ENCODE measurements at places on chromosomes 6 and 20.

- peak; percentile 71 for DNase-seq
Observed at GRCh38 chr6:140083375-140083774, 708.9 kb upstream of the CITED2 start.

GRCh38 chr6:96812077-96812703 is 25.1 kb downstream of the GPR63 start:
- DNase-seq = no peak

DNA sequence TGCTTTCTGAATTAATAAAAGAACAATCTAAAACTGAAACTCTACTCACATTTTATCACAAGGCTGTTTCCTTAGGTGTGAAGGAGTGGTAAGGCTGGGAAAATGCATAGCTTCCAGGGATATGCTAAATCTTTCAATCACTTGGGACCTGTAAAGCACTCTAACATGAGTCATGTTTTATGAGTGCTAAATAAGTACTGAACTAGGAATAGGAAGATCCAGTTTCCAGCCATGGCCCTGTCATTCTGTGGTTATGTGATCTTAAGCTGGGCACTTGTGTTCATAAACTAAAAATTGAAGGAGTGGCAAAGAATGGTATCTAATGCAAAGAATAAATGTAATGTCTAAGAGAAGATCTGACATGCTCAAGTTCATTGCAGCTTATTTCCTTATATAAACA is 6.1 kb upstream of the TMEM200A start:
- peak; percentile 18 for DNase-seq

DNA sequence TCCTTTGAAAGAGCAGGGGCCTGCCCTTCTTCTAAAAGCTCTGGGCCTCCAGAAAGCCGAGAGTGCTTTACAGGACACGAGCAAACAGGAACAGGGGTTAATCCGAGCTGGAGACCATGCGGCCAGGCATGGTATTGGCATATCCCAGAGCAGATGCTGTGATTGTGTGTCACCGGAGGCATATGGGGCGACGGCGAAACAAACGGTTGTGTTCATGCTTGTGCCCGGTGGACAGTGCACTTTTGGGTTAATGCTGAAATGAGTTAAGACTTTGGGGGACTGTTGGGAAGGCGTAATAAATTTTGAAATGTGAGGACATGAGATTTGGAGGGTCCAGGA is 1088.7 kb upstream of the DEFB115 start:
- no peak for DNase-seq

- no peak for DNase-seq
Observed at GRCh38 chr20:58434326-58434725, 45.3 kb downstream of the VAPB start.

DNA sequence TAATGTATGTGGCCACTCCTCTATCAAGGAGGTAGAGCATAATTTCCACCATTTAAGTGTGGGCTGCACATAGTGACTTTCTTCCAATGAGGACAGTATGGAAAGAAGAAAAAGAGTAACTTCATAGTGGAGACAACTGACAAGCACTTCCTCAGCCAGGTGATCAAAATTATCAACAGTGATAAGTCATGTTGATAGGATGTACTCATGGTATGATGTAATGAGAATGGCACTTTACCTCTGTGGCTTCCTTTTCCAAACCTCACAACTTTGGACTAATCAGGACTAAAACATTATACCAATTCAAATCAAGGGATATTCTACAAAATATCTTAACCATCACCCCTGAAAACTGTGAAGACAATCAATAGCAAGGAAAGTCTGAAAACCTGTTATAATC is 302.3 kb upstream of the CITED2 start:
- peak; percentile 30 for DNase-seq

DNA sequence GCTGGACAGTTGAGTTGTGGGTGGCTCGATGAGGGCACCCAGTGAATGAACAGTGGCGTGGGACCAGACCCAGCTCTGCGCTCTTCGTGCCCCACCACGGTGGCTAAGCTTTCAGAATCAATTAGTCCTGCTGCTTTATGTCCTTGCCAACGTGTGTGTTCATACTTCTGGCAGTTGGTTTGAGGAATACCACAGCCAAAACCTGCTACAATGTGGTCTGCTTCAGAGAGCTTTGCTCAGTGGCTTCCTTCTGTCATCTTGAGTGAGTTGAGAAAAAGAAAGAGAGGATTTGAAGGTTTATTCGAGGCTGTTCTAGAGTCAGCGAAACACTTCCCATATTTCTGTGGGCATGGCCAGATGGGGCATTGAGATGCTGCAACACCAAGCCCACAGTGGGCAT is 39.5 kb upstream of the SLC22A2 start:
- no peak for DNase-seq

- DNase-seq = no peak
Observed at GRCh38 chr20:63749597-63750508, 10.3 kb downstream of the SLC2A4RG start.

DNA sequence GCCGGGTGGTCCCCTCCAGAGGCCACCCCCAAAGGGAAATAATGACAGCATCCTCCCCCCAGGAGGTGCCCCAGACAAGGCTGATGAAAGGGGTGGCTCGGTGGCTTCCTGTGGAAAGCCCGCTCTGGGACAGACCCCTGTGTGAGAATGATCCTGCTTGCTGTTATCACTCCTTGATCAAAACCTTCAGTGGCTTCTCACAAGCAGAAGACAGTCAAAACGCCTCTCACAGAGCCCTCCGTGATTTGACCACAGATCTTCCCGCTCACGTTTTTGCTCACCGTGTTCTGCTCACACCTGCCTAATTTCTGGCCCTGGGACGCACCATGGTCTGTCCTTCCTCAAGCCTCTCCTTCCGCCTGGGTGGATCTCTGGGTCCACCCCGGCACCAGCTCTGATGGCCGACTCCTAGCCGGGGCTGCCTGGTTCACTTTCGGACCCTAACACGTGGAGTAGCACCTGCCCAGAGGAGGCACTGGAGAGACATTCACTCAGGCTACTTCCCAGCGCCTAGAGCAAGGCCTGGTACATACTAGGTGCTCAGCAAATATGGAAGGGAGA is 210.4 kb downstream of the ANKRD60 start:
- DNase-seq = no peak

DNA sequence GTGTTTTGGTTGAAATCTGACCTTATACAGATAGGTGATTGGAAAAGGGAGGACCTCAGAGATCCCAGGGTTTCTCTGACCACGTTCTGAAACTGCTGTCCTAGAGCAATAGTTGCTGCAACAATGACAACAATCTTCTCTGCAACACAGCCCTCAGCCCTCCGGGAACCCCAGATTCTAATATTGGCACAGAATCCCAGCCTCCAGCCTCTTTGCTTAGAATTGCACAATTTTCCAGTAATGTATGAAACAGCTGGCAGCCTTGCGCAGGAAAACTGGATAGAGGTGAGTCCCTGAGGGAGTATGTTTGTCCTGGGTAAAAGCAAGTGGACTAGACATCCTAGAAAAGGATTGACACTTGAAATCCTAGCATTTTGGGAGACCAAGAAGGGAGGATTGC is 30.4 kb upstream of the PNRC1 start:
- DNase-seq = peak; percentile 60

GRCh38 chr6:7157752-7158616 is 50.2 kb downstream of the RREB1 start:
- DNase-seq = no peak

GRCh38 chr6:148817689-148818088 is 70.9 kb downstream of the UST start:
- DNase-seq = no peak

- DNase-seq = no peak
Observed at GRCh38 chr20:8449123-8449522, 317.1 kb downstream of the PLCB1 start.

DNA sequence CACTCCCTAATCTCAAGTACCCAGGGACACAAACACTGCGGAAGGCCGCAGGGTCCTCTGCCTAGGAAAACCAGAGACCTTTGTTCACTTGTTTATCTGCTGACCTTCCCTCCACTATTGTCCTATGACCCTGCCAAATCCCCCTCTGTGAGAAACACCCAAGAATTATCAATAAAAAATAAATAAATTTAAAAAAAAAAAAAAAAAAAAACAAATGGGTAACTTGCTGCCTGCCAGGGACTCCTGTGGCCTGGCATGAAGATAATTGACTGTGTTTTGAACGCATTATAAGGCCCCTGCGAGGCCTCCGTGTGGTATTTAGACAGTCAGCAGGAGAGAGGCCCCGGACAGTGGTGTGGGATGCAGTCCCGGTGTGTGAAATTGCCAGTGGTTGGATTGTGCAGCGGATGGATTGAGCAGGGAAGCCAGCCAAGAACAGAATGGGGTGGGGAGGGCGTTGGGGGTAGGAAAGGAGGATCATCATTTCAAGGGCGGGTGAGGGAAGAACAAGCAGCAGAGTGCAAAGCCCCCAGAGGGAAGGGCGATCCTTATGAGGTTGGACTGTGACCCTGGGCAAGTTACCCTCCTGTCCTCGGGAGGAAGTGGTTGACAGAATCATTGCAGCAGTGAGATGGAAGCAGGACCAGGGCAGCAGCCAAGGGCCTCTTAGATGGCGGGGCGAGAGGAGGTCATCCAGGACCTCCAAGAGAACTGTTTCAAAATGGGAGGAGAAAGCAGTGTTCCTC is 43.3 kb downstream of the PPARD start:
- no peak for DNase-seq

GRCh38 chr6:34305982-34306708 is 57.3 kb upstream of the SMIM29 start:
- no peak for DNase-seq

DNA sequence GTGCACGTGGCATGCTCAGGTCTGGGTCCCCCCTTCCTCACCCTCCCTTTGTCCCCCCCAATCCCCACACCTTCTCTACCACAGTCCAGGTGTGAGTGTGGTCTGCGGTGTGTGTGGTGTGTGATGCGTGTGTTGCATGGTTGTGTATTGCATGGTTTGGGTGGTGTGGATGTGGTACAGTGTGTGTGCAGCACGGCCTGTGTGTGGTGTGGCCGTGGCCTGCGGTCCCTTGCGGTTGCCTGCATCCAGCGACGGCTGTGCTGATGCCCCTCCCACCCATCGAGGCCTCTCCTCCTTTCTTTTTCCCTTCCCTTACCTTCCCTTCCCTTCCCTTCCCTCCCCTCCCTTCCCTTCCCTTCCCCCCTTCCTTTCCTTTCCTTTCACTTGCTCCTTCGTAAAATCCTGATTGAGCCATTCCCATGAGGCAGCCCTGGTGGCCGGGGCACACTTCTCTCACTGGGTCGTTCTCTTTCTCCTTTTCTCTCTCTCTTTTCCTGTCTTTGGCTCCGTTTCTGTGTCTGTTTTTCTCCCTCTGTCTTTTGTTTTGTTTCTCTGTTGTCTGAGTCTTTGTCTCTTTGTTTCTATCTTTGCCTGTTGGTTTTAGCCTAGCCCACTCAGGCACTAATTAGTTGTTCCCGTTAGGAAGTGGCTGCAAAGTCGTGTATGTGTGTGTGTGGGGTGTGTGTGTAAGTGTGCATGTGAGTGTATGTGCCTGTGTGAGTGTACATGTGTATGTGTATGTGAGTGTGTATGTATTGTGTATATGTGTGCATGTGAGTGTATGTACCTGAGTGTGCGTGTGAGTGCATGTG is 65.7 kb downstream of the SRC start:
- DNase-seq = no peak

DNA sequence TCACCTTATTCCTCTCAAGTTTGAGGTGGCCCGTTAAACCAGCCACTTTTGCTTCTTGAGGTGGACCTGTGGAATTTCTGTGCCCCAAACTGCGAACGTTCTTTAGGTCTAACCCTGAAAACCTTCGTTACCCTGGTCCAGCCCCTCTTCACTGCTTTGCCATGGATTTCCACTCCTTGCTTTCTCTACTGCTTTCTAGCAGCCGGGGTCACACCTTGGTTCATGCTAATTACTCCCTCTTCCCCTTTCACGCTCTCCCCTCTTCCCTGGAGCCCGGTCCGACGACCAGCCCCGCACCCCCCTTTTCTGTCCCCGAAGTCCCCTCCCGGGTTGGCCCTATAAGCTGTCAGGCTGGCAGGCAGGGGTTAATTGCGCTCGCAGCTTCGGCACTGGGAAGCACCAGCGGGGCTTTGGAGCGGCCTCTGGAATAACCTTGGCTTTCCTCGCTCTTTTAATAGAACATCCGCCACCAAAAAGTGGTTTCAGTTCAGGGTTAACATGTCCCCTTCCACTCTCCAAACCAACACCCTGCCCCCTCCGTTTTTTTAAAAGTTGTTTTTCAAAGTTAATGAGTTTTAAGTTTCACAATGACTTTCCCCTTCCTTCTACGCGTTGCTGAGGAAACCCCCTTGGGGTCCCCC is 1.4 kb upstream of the HIVEP1 start:
- DNase-seq = no peak

DNA sequence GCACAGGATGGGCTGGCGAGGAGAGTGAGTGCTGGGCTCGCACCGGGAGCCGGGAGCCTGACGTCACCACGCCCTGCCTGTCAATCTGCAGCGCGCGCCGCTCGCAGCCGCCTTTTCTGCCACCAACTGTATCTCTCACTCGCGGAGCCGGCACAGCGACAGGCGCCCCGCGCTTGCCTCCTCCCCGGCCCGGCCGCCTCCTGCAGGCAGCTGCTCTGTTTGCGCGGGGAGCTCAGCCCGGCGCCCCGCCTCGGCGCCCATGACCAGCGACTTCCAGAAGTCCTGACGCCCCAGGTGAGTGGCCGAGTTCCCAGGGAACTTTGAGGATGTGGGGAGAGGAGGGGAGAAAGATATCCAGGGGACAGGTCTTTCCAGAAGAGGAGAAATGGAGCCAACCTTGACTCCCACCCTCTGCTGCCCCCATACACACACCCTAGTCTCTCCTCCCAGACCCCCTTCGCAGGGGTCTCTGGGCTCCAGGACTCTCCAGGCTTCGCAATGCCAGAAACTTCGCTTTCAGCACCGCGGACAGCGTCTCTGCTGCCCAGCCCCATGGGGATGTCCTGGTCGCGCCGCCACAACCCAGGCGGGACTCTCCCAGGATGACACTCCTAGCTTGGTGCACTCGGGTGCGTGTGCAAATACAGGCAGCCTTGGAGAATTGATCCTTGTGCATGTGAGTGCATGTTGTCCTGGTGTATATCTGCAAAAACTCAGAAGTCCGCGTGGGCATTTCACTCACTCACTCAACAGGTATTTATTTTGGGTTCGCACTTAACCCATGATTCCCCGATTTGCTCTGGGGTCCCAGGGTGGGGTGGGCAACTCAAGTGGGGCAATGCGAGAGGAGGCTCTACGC is at the start of gene GPR6:
Gene GPR6 (plus strand): TSS at position 138 of the 859 bp plus-strand sequence. CDS start 802 bp downstream, outside the sequence.
- DNase-seq = peak; percentile 28

DNA sequence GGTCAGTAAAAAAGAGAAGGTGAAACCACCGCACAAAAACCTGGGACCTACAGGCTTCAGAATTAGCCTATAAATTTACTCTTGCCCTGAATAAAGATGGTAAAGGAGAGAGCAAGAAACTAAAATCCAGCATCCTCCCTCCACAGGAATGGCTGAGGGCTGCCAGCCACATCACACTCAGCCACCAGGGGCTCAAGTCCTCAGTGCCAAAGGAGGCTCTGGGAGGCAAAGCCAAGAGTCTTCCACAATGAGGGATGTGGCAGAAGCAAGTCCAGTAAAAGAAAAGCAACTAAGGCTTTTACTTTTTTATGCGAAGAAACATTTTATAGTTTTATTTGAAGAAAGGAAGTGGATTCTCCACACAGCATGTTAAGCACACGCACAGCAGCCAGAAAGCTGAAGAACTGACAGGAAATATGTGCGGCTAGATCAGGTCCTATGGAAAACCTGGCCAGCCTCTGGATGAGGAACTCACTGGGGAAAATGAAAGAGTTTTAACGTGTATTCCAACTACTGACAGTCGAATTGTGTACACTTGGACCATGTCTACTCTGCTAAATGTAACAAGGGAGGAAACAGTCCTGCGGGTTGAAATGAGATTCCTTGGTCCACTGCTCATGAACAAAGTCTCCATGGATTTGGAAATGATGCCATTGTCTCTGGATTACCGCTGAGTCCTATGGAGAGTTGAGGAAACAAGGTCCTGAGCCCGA is 219.4 kb upstream of the SSTR4 start:
- DNase-seq = no peak

- no peak for DNase-seq
Observed at GRCh38 chr6:16483315-16483875, 245.0 kb downstream of the GMPR start.

- peak; percentile 22 for DNase-seq
Observed at GRCh38 chr6:10248378-10248843, 166.5 kb downstream of the TFAP2A start.
